Stimulated activated CD8-positive, alpha-beta memory T cell treated with anti-CD3 and anti-CD28 coated beads, Interleukin-4, amount 100 ng/mL, for 1 hour (primary cell): ENCODE measurements at places on chromosomes 6 and 20.

- DNase-seq = no peak
Observed at GRCh38 chr6:155530219-155530834, 74.7 kb upstream of the NOX3 start.

DNA sequence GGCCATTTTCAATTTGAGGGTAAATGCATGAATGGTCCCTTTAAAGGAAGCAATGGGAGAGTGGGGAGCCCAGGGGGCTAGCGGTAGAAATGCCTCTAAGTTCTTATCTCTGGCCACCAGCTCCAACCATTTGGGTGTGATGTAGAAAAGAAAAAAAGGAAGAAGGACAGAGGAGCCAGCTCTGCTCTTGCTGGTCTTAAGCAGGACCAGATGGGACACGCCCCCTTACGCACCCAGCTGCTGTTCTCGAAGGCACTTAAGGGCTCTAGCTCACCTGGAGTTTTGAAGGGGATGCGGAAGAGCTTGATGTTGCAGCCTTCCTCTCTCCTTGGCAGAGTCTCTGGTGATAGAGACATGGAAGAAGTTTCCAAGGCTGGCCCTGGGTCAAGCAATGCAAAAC, 59.5 kb upstream of the RNF144B start:
- no peak for DNase-seq

DNA sequence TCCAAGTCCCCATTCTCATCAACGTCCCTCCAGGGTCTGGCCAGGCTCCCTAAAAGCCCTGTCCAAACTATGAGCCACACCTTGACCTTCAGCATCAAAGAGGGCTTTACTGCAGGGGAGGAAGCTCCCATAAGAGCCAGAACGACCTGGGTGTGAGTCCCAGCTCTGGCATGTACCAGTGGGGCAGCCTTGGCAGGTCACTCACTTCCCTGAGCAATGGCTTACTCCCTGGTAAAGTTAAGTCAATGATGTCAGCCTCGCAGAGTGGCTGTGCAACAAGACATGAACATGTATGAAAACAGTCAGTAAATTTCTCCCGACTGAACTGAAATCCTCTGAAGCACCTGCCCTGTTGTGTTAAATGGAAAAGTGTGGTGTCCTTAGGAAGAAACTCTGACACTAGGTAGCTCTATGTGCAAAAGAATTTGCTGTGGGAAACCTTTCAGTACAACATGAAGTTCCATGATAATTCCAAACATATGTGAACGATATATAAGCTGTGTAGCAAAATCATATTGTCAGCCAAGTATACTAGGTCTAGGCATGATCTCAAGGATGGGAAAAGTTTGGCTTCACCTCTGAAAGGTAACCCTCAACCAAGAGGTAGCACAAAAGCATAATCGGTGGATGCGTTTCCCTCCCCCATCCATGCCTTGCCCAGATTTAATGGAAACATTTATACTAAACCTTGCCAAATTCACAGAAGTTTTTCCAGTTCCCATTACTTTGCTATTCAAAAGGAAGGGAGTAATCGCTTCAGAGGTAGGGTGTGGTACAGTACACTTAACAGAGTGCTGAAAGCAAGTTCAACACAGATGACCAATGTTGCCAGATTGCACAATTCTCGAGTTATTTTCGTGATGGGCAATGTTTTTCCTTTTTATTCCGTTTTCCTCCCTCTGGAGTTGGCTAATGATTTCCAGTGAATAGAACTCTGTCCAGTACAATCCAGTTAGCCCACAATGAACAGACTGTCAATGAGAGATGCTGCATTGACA, 49.0 kb upstream of the RANBP9 start:
- DNase-seq = no peak

GRCh38 chr6:122829456-122829855, 40.4 kb downstream of the SMPDL3A start:
- DNase-seq = no peak

GRCh38 chr6:91864911-91865310, 1278.0 kb upstream of the MAP3K7 start:
- no peak for DNase-seq

- DNase-seq = no peak
Observed at GRCh38 chr6:132506869-132507808, 5.8 kb downstream of the STX7 start.

DNA sequence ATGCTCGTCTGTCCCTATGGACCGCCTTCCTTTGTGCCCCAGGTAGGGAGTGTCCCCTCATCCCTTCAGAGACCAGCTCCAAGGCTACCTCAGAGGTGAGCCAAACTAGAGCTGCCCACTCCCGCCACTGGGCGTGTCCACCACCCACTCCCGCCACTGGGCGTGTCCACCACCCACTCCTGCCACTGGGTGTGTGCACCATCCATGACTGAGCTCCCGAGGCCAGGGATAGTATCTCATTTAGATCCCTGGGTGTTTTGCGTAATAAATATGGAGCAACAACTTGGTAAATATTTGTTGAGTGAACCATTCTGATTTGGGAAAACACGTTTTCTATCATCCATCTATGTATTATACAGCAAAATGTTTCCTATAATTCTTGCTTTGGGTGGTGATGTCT, 68.8 kb downstream of the ZBTB2 start:
- no peak for DNase-seq
